ENCODE measurements at places on chromosomes 4 and X. TPM values are rescaled to one million over a fixed set of nuclear protein-coding genes. Genes with fewer than 3 reads are reported as not detected.

Gene CABS1
- not detected for total RNA-seq

Gene CXorf49
- total RNA-seq, result not detected

GRCh38 chr4:182918044-182918607, 940 bp upstream of the DCTD start:
- DNase-seq, result no peak

- DNase-seq, result peak; percentile 10
These were observed 2.0 kb upstream of the FGF2 start for GRCh38 chr4:122824616-122825015.

Gene UGT2B10
- total RNA-seq, result not detected

GRCh38 chrX:16137416-16138107, 14.2 kb downstream of the GRPR start:
- DNase-seq, result no peak

- no peak for DNase-seq
These were observed 10.9 kb downstream of the PPP2R2C start for GRCh38 chr4:6461301-6462165.

Gene P2RY4
- not detected for total RNA-seq

DNA sequence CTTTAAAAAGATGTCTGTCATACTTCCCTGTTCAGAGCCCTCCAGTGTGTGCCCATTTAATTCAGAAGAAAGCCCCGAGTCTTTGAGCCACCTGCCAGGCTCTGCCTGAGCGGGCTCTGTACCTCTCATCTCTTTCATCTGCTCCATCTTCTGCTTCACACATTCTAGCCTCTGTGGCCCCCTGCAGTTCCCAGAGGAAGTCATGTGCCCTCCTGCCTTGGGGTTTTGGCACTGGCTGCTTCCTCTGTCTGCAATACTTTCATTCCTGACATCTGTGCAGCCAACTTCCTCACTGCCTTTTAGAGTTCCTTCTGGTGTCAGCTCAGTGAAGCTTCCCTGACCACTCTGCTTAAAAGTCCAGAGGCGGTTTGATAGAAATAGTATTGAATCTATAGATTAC, 6.2 kb upstream of the STK32B start:
- peak; percentile 45 for DNase-seq

DNA sequence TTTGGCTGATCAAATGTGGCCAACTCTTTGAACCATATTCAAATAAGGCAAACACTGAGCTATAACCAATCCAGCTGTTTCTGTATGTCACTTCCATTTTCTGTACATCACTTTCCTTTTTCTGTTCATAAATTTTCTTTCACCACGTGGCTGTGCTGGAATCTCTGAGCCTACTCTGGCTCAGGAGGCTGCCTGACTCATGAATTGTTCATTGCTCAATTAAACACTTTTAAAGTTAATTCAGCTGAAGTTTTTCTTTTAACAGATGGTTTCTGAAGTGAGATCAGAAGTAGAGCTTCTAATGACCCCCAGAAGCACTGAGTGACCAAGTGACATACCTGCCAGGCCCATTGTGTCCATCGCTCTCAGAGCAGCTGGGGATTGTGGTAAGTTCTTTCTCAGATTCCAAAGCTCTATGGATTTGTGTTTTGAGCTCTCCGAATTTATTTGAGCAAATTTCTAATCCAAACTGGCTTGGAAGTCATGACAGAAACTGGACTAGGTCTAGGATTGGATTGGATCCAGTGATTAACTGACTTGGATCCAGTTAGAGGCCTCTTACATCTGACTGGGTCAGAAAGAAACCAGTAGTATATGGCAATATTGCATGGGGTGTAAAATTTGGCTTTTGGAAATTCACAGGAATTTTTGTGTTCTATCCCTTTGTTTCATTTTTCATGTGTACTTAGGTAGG, 121.2 kb upstream of the BANK1 start:
- no peak for DNase-seq

All from endothelial cell of umbilical vein (primary cell).